ENCODE measurements at places on chromosomes 3 and 15. TPM values are rescaled to one million over a fixed set of nuclear protein-coding genes. Genes with fewer than 3 reads are reported as not detected.

DNA sequence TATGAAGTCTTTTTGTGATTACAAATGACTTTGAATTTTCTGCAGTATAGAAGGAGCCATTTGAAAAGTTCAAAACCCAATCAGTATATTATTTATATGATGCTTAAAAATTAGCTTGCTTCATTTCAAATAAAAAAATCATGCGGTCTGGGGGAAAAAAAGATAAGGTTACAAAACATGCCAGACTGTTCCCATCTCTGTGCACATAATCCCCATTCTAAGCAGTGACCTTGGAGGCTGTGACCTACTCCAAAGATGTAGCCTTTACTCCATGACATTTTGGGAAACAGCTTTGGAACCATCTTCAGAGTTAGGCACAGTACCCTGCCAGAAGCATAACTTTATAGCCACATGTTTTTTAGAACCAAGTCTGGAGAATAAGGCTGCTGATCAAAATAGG is 447.7 kb upstream of the WNT5A start:
- no peaks in the 10 kb centered on the region for H3K36me3 ChIP-seq
- peaks cover 4% of the 10 kb centered on the region for H3K4me1 ChIP-seq
- no peak overlapping the region for H3K27ac ChIP-seq
- H3K27me3 ChIP-seq, result peaks cover 25% of the 10 kb centered on the region

TMOD3 gene
- 44.4 TPM for total RNA-seq

- H3K27ac ChIP-seq, result no peak overlapping the region
- no peaks in the 10 kb centered on the region for H3K36me3 ChIP-seq
- peaks cover 3% of the 10 kb centered on the region for H3K4me1 ChIP-seq
- DNase-seq, result no peak
These were observed 38.3 kb downstream of the PDE8A start for GRCh38 chr15:85019815-85020590.

RNU5B-1 gene
- total RNA-seq, result not detected

PLSCR2 gene
- 2.7 TPM for total RNA-seq

GOLGA8T gene
- total RNA-seq, result not detected

DNA sequence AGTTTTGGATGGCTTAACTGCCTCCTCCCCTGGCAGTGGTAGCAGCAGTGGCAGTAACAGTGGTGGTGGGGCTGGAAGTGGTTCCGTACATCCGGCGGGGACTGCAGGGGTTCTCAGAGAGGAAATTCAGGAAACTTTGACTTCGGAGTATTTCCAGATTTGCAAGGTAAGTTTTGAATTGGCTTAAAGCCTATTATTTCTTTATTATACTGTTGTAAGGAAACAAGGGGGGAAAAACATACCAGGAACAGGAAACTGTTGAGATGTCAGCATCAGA is 1.5 kb downstream of the STXBP5L start:
- H3K4me1 ChIP-seq, result no peaks in the 10 kb centered on the region
- DNase-seq, result peak; percentile 57
- peak overlapping the region; percentile 84 for H3K4me3 ChIP-seq
- H3K27me3 ChIP-seq, result peaks cover 39% of the 10 kb centered on the region

PLIN1 gene
- total RNA-seq, result 0.22 TPM

SLC2A2 gene
- total RNA-seq, result 0.20 TPM

- DNase-seq, result peak; percentile 67
- H3K36me3 ChIP-seq, result no peaks in the 10 kb centered on the region
- no peaks in the 10 kb centered on the region for H3K4me1 ChIP-seq
- no peak overlapping the region for H3K27ac ChIP-seq
- H3K27me3 ChIP-seq, result no peaks in the 10 kb centered on the region
These were observed 68.8 kb upstream of the PRR23E start for GRCh38 chr3:127124120-127124519.

MB21D2 gene
- total RNA-seq, result 8.6 TPM

DNA sequence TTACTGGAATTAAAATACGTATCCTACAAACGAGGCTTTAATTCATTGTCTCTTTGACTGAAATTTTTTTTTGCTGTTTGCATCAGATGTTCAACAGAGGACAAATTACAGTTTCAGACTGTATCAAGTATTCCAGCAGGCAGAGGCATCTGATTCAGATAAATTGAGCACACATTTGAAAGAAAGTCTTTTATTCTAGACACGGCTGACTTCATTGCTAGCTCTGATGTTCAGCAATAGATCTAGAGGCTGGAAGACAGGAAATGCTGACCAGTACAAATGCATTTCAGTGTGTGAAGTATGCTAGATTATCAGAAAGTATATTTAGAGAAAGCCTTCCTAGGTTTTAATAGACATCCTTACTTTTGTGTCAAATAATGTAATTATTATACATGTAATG is 472.2 kb downstream of the NLGN1 start:
- DNase-seq, result no peak
- H3K4me3 ChIP-seq, result no peak overlapping the region
- no peaks in the 10 kb centered on the region for H3K36me3 ChIP-seq

GRCh38 chr15:30885814-30886213 is 17.9 kb upstream of the FAN1 start:
- no peak overlapping the region for H3K27ac ChIP-seq
- H3K36me3 ChIP-seq, result no peaks in the 10 kb centered on the region
- H3K4me1 ChIP-seq, result no peaks in the 10 kb centered on the region
- peak; percentile 88 for DNase-seq
- H3K4me3 ChIP-seq, result no peak overlapping the region

GRCh38 chr15:52558196-52558595 is 10.6 kb downstream of the ARPP19 start:
- H3K27me3 ChIP-seq, result no peaks in the 10 kb centered on the region
- H3K4me3 ChIP-seq, result no peak overlapping the region
- H3K27ac ChIP-seq, result no peak overlapping the region
- peaks cover 64% of the 10 kb centered on the region for H3K36me3 ChIP-seq
- H3K4me1 ChIP-seq, result no peaks in the 10 kb centered on the region

GRCh38 chr15:53414167-53414566 is 345.3 kb downstream of the WDR72 start:
- no peak overlapping the region for H3K27ac ChIP-seq
- no peaks in the 10 kb centered on the region for H3K27me3 ChIP-seq
- H3K36me3 ChIP-seq, result no peaks in the 10 kb centered on the region
- no peak for DNase-seq
- H3K4me1 ChIP-seq, result no peaks in the 10 kb centered on the region
- H3K4me3 ChIP-seq, result no peak overlapping the region

GRCh38 chr3:13607821-13608597 is 59.1 kb downstream of the FBLN2 start:
- no peaks in the 10 kb centered on the region for H3K4me1 ChIP-seq
- H3K27me3 ChIP-seq, result no peaks in the 10 kb centered on the region
- peak overlapping the region; percentile 53 for H3K27ac ChIP-seq
- H3K36me3 ChIP-seq, result no peaks in the 10 kb centered on the region
- no peak overlapping the region for H3K4me3 ChIP-seq
- no peak for DNase-seq

DNA sequence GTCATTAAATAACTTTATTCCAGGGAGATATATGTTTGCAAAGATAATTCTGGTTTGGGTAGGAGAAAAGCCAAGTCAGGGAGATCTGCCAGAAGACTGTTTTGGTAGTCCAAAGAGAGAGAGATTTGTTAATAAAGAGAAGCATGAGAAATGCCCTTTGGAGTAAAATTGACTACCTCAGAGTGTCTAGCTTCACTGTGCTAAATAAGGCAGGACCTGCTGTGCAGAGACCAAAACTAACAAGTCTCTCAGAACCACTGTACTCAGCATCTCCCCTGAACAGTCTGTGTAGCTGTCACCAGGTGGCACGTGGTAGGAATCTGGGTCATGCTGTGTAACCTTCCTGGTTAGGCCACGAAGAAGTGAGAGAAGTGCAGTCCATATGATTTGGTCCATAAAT is 31.6 kb upstream of the SLC35G2 start:
- no peak for DNase-seq
- peak overlapping the region; percentile 57 for H3K27ac ChIP-seq
- H3K36me3 ChIP-seq, result no peaks in the 10 kb centered on the region
- H3K4me1 ChIP-seq, result no peaks in the 10 kb centered on the region
- H3K27me3 ChIP-seq, result no peaks in the 10 kb centered on the region

DNA sequence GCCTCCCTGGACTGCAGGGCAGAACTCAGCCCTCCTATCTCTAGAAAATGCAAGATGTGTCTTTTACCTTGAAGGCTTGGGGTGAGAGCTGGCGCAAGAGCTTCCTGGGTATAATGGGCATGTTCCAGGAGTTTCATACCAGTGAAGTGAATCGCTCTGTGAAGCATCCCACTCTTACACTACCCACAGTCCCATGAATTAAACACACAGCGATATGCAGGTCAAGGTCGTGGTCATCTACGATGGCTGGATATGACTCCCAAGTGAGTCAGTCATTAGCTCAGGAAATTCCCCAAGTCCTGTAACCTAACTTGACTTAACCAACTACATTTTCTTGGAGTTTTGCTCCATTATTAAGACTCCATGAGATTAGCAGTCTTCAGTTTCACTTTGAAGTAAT is 439.7 kb downstream of the NTRK3 start:
- H3K4me1 ChIP-seq, result no peaks in the 10 kb centered on the region
- no peak overlapping the region for H3K4me3 ChIP-seq
- no peak overlapping the region for H3K27ac ChIP-seq
- peaks cover 74% of the 10 kb centered on the region for H3K27me3 ChIP-seq
- DNase-seq, result no peak
- no peaks in the 10 kb centered on the region for H3K36me3 ChIP-seq

DNA sequence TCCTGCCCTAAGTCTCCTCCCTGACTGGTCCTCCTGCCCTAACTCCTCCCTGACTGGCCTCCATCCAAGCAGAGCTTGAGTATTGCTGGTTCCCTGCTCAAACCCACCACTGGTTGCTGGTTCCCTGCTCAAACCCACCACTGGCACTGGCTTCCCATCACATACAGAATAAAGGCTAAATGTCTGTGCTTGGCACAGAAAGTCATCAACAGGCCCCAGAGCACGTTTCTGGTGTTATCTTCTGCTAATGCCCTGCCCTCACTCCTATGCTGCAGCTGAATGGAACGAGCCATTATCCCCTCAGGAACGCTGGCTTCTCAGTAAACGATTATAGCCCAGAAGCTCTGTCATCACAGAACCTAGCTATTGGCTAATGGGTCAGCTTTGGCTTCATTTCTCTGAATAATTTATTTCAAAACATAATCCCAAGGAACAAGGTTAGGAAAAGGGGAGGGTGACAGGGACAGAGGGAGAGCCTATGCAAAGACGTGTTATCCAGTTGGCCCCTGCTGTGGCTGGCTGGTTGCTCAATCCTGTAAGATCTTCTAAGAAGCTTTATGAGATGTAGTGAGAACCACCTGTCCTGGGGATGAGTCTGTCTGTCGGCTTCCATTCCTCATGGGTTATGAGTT is 6.3 kb upstream of the MUC20 start:
- H3K27ac ChIP-seq, result no peak overlapping the region
- no peaks in the 10 kb centered on the region for H3K27me3 ChIP-seq
- DNase-seq, result peak; percentile 51
- H3K36me3 ChIP-seq, result no peaks in the 10 kb centered on the region
- H3K4me3 ChIP-seq, result no peak overlapping the region
- peaks cover 23% of the 10 kb centered on the region for H3K4me1 ChIP-seq

- H3K36me3 ChIP-seq, result peaks cover 34% of the 10 kb centered on the region
- DNase-seq, result no peak
These were observed 19.1 kb downstream of the TSEN2 start for GRCh38 chr3:12503126-12503957.

CCR2 gene
- not detected for total RNA-seq

DNA sequence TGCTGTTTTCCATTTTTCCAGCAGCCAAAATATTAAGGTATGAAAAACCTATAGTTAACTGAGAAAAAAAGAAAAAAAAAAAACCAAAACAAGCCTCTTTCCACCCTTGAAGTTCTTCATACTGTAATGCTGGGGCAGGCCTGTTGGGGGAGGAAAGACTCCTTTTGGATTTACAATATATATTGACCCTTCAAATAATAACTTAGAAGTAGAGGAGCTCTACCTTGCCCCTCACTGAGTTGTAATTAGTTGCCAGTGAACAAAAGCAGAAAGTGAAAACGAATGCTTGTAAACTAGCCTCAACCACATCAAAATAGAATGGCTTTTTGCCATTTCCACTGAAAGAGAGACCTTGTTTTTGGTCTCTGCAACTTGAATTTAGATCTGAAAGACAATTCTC is 326.6 kb downstream of the NR2F2 start:
- no peaks in the 10 kb centered on the region for H3K4me1 ChIP-seq
- H3K36me3 ChIP-seq, result no peaks in the 10 kb centered on the region
- H3K27ac ChIP-seq, result no peak overlapping the region
- no peak overlapping the region for H3K4me3 ChIP-seq
- DNase-seq, result no peak

HCLS1 gene
- 0.40 TPM for total RNA-seq

CLRN1 gene
- not detected for total RNA-seq

- no peak for DNase-seq
- H3K36me3 ChIP-seq, result no peaks in the 10 kb centered on the region
- H3K4me1 ChIP-seq, result peaks cover 9% of the 10 kb centered on the region
- no peak overlapping the region for H3K4me3 ChIP-seq
These were observed 85.9 kb upstream of the ABHD2 start for GRCh38 chr15:89002281-89002761.

DNA sequence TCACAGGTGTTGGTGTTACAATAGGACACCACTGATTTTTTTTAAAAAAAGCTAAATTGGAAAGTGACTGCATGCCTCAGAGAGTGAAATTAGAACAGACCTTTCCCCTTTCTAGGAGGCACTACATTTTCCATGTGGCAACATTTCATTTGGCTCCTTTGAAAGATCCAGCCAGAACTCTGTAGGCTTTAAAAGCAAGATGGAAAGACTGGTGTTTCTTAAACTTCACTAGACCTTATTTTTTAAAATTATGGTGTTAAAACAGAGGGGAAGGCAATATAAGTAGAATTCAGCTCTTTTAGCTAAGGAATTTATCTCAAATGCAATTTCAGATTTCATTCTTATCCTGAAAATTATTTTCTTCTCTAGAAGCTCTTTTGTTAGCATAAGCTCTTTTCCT is 317.6 kb upstream of the TGFBR2 start:
- DNase-seq, result no peak
- H3K4me1 ChIP-seq, result peaks cover 4% of the 10 kb centered on the region
- no peak overlapping the region for H3K4me3 ChIP-seq
- H3K27ac ChIP-seq, result no peak overlapping the region
- no peaks in the 10 kb centered on the region for H3K27me3 ChIP-seq

DNA sequence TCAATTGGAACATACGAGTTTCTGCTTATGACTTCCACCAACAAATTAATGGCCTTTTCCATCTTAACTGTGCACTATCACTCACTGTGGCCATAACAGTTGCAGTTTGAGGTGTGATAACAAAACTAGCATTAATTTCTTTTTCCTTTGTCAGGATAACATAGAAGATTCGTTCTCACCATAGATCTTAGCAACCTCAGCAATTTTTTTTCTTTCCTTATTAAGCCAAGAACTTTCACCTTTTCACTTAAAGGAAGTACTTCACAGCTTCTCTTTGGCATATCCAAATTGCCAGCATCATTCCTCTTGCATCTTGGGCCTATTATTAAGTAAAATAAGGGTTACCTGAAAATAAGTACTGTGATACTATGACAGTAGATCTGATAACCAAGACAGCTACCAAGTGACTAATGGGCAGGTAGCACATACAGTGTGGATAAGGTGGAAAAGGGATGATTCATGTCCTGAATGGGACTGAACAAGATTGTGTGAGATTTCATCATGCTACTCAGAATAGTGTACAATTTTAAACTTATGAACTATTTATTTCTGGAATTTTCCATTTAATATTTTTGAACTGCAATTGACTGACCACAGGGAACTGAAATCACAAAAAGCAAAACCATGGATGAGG is 46.6 kb downstream of the CEP70 start:
- H3K27me3 ChIP-seq, result no peaks in the 10 kb centered on the region
- H3K4me3 ChIP-seq, result peak overlapping the region; percentile 49
- H3K36me3 ChIP-seq, result peaks cover 81% of the 10 kb centered on the region
- H3K27ac ChIP-seq, result no peak overlapping the region
- DNase-seq, result no peak
- H3K4me1 ChIP-seq, result no peaks in the 10 kb centered on the region

All from endodermal cell (in vitro differentiated cells).